ENCODE measurements at places on chromosomes 7 and 10.
A peak's percentile ranks its signal among the peaks of the same experiment; 100 is the strongest.

DNA sequence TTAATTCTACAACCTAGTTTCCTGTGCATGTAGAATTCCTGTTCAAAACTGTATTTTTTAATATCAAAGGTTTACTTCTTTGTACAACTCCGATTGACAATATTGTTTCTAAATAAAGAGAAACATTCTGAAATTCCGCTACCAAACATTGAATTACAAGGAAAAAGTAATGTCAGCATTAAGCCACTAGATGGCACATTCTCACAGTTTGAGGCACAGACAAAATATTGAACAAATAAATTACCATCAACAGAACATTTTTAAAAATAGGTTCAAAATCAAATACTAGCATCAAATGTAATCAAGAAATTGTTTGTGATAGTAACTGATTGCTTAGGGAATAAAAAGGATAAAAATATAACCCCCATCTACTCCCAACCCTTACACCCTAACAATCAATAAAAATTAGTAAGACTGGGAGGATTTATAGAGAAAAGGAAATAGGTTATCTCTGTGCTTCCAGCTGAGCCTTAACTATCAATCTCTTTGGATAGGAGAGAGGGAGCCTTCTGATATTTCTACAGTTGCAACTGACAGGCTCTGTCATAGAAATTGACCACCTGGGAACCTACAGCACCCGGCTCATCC is 86.6 kb upstream of the C7orf33 start:
- peak; percentile 58 for DNase-seq

GRCh38 chr10:75751232-75751631 is 319.8 kb downstream of the LRMDA start:
- DNase-seq = no peak

GRCh38 chr7:96636979-96637378 is 72.7 kb downstream of the SEM1 start:
- no peak for DNase-seq

DNA sequence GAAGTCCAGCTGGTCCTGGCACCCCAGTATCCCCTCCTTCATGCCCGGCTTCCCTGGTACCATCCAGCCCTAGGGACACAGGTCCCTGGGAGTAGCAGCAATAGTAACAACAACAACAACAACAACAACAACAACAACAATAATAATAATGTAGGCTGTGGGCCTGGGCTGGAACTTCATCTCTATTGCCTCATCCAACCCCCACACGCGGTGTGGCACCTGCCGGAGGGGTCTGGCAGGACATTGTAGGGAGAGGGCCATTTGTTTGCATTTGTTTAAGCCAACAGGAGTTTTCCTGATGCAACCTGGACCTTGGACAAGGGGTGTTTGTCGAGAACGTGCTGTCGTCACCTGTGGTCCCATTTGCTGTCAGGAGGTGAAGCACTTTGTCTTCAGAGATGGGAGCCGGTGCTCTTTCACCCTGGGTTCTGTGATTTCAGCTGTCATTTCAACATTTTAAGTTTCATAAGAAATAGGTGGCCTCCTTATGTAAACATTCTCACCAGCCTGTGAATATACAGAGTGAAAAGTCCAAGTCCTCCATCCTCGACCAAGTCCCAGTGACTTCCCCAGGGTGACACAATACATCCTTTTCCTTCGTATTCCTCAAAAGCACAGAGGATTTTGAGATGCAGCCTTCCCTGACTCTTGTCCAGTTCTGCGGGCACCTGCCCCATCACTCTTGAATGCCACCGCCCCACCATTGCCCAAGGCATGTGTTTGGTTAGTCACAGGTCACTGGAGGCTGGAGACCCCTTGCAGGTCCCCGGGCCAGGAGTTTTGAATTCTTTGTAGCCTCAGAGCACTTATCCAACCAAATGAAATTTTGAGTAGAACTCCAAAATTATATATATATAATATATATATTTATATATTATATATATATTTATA is 9.2 kb downstream of the LHPP start:
- DNase-seq = no peak

- no peak for DNase-seq
Observed at GRCh38 chr7:2507917-2508306, 11.7 kb upstream of the LFNG start.

DNA sequence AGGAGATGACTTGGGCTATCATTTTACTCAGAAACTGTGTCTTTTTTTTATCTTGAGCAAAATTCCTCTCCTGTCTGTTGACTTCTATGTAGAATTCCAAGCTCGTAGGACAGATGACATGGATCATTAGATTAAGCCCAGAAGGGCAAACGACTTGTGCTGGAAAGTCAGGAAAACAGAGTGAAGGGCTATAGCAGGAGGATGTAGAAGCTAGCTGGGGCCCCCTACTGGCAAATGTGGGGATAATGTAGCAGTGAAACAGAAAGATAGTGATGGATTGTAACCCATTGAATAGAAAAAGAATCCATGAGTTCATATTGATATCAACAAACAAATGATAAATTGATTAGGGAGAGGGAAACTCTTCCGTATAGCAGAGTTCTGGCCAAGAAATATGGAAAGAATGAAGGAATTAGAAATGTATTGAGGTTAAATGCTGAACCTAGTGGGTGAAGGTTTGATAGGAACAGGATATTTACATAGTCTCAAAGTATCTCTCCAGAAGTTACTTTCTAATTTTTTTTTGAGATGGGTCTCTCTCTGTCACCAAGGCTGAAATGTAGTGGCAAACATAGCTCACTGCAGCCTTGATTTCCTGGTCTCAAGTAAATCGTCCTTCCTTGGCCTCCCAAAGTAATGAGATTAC is 103.6 kb downstream of the LYZL1 start:
- peak; percentile 39 for DNase-seq
